GM12891 (cell line): ENCODE measurements at places on chromosomes 3 and 15.

- no peak for DNase-seq
Measured at GRCh38 chr3:38163117-38163840, 2.1 kb upstream of the OXSR1 start.

GRCh38 chr15:55183679-55184078 is 13.1 kb downstream of the RSL24D1 start:
- no peak for DNase-seq

- DNase-seq: no peak
Measured at GRCh38 chr3:127053979-127054378, 71.1 kb downstream of the PLXNA1 start.

- no peak for DNase-seq
Measured at GRCh38 chr3:59249698-59250361, 200.0 kb upstream of the CFAP20DC start.

DNA sequence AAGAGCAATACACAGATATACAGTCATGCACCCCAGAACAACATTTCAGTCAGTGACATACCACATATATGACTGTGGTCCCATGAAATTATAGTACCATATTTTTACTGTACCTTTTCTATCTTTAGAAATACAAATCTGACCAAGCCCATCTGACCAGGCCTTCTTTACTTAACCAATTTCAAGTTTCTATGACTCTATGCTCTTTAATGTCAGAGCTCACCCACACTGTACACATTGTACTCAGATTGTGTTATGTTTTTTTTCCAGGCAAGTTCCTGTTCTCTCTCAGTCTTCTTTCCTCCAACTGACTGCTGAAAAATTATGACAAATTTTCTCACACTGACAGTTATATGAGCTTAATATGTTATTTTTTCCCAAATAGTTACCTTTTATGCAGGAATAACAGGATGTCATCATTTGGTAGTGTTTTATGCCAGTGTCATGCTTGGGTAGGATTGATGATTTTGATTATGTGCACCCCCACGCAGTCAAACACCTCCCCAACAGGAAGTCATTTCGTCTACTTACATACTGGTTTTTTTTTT is 8.0 kb upstream of the CBLB start:
- DNase-seq: no peak

DNA sequence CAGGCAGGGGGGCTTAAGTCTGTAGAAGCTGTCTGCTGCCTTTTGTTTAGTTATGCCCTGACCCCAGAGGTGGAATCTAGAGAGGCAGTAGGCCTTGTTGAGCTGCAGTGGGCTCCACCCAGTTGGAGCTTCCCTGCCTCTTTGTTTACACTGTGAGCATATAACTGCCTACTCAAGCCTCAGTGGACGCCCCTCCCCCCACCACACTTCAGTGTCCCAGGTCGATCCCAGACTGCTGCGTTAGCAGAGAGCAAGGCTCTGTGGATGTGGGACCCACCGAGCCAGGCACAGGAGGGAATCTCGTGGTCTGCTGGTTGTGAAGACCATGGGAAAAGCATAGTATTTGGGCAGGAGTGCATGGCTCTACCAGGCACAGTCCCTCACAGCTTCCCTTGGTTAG is 446.8 kb upstream of the RARB start:
- no peak for DNase-seq

GRCh38 chr3:77372634-77373346 is 332.9 kb downstream of the ROBO2 start:
- no peak for DNase-seq

GRCh38 chr3:184039414-184039813 is 7.9 kb downstream of the HTR3D start:
- DNase-seq: no peak

DNA sequence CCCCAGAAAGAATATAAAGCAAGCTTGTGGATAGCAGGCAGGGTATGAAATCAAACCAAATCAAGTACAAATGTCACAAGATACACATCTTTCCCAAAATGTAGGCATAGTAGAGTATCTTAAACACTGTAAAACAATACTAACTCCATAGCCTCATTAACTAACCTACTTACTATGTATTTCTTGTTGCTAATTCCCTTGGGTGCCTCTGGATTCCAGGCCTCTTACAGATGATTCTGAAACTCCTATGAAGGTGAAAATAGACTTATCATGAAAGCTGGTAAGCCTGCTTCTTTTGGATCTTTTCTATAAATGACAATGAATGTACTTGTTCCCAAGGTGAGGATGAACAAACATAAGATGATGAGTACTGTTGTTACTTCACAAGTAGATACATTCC is 93.8 kb downstream of the FRMD5 start:
- DNase-seq: no peak

GRCh38 chr3:79052054-79052681 is 715.6 kb downstream of the ROBO1 start:
- no peak for DNase-seq

DNA sequence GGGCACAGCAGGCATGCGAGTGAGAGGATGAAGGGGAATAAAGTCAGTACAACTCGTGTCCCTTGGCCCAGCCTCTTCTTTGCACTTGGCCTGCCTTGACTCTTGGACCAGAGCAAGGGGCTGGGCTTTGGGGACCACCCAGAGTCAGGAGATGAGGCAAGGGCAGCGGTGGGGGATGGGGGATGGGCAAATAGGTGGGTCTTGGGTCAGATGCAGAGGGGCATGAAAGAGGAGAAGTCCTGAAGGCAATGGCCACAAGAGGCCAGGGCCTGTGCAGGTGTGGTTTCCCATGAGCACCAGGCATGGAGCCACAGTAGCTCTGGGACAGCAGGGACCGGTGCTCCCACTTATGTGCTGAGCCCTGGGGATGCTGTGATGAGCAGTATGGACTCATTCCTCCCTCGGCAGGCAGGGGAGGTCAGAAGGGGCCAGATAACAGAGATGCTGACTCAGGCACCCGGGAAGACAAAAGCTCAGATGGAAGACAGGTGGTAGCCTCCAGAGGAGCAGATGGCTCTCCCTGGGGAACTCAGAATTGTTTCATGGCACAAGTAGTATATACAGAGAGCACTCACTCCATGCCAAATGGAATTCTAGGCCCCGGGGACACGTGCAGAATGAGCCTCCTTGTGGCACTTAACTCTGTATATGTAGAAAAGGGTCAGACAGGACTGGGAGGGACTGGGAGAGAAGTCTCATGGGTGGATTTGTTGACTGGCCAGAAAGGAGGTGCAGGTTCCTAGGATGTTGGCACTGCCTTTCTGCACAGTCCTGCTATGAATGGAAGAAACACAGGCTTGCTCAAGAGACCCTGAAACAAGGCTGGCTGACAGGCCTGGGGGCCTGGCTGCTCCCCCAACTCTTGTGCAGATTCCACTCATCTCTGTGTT is 14.3 kb downstream of the ZBTB47 start:
- DNase-seq: no peak

GRCh38 chr3:18989237-18989795 is 159.0 kb upstream of the KCNH8 start:
- no peak for DNase-seq

DNA sequence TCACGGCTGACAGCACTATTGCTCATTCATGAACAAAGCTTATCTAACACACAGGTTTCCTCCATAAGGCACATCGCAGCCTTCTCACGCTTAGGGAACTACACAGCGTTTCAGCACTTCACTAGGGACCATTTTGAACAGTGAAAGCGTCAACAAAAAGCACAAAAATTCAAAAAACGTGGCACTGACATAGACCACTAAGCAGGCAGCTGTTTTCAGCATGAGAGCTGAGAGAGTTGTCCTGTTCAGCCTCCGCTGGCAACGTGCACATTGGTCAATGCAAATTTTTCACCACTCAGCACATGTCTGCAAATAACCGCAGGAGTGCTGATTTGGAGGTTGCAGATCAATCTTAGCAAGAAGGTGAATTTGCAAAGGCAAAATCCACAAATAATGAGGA is 109.2 kb downstream of the LRRK1 start:
- no peak for DNase-seq

DNA sequence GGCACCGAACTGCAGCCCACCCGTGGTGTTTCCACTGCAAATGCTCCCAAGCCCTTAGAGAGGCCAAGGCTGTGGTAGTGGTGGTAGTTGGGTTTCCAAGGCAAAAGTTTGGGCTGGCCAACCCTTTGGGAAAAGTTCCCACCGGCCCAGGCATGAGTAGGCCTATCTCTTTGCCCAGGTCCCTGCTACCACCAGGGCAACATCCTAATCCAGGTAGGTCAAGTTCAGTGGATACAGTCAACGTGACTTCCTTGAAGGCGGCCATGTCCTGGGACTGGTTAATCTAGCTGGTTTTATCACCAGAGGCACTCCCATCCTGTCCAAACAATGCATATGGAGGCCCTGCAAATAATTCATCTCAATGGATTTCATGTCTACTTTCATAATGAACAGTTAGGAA is 1.6 kb upstream of the ONECUT1 start:
- no peak for DNase-seq

DNA sequence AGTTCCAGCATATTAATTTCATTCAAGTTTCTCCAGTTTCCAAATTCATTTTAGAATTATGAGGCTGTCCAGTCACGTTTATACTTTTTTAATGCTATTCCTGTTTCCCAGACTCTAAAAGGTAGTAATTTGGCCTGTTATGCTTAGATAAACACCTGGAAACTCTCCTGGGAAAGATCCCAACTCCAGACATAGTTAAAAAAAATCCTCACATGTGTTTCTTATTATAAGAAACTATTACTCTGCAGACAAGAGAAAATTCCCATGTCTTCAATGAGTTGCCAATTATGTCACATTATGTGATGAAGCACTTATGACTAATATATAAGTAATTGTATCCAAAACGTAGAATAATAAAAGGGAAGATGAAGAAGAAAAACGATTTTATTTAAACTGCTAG is 137.1 kb upstream of the TMC3 start:
- DNase-seq: no peak

DNA sequence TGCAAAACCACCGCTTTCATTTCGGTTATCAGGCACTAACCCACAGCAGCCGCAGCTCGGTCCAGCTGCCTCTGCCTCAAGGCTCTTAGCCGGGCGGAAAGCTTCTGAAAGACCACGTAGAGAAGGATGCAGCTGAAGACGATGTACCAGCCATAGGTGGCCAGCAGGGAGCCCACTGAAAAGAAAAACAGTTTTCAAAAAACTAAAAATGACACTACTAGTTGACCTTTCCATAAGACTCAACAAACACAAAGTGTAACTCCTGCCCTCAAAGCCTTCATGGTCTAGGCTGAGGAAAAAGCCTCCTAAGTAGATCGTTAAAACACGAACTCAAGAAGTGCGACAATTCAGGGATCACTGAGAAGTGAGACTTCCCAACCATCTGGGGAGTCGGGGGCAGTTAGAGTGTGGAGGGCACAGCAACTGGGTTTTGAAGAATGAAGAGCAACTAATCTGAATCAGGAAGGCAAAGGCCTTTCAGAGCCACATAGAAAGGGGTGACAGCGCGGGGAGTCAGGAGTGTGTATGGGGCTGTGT is 716 bp downstream of the SELENOS start:
- no peak for DNase-seq
